ENCODE measurements at places on chromosomes 3 and 15.
A peak's percentile ranks its signal among the peaks of the same experiment; 100 is the strongest.

DNA sequence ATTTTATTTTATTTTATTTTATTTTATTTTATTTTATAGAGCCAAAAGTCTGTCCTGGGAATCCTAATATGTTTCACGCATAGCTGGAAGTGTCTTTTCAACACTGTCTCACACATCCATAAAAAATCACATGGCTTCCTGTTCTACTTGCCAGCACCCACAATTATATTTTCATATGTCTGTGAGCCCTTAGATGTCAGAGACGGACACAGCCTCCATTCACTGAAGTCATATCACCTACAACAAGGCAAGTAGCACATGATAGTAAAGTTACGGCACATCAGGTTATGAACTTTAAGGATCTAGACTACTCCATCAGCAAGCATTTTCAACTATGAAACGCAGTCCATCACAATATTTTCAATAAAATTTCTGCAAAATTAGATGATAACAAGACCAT lies 168.4 kb downstream of the ZIC4 start:
- no peak for DNase-seq

GRCh38 chr15:67152429-67152828 lies 87.0 kb downstream of the SMAD3 start:
- no peak for DNase-seq

- no peak for DNase-seq
These were observed 17.2 kb downstream of the CEMIP start for GRCh38 chr15:80796407-80796806.

GRCh38 chr15:53534105-53534839 lies 225.2 kb downstream of the WDR72 start:
- no peak for DNase-seq

DNA sequence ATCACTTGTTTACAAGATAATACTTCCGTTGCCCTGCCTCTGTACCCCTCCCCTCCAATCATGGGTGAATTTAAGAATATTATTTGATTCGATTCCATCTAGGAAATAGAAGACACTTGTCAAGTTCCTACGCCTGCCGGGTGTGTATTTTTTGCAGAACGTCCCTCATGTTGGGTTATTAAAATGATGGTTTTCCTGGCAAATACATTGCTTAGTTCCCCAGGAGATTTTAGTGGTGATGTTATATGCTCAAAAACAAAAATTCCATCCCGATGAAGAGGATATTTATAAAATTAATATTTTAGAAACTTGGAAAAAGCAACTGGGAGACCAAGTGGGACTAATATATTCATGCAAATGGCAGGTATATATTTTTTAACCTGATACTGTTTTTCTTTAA lies 548.4 kb downstream of the EDEM1 start:
- no peak for DNase-seq

DNA sequence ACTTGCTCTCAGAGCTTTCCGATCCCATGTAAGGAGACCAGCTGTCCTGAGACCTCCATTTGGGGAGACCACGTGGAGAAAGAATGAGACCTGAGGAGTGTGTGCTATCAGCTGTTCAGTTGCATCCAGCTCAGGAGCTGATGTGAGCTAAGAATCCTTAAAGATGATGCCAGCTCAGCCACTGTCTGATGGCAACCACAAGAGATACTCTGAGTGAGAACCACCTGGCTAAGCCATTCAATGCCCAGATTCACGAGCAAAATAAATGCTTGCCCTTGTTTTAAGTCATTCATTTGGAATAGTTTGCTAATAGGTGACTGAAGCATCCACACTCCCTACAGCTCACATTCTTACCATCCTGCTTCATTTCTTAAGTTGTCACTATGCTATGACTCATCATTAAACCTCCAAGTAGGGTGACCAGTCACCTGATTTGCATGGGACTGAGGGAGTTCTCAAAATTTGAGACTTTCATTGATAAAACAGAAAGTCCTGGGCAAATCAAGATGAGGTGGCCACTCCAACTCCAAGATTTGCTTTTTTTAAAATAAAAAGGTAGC lies 56.4 kb downstream of the SPTSSB start:
- no peak for DNase-seq

GRCh38 chr15:50107591-50108408 lies 11.2 kb downstream of the ATP8B4 start:
- DNase-seq: no peak

- DNase-seq: no peak
These were observed 36.0 kb upstream of the ZNF445 start for GRCh38 chr3:44513513-44513912.

DNA sequence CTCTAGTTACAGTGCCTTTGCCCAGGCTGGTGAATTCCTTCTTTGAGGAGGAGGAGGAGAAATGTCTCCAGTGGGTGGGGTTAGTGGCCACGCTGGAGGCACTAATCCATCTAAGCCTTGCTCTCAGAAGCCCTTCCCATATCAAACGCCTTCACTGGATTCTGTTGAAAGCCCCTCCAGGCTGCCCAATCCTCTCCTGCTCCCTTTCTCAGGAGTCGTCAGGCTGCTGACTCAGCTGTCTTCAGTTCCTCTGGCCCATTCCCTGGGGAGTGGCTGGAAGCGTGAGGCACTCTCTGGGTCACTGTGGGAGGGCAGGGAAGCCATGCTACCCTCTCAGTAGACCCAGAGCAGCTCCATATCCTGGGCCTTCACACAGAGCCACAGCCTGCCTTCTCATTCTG lies 2.7 kb downstream of the AP2M1 start:
- DNase-seq: peak; percentile 30

DNA sequence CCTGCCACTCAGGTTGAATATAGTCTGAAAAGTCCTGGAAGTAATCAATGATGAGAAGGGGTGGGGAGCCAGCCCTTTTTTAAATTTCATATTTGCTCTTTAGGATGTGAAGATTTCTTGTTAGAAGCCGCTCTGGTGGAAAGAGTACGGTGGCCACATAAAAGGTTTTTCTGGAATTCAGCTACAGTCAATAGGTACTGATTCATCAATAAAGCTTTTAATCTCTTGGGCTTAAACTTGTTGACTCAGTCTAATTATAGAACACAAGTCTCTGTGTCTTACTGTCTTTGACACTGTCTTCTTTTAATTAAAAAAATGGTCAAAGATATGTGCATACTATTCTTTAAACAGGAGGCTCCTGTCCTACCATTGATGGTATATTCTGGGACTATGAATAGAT lies 99.9 kb upstream of the TP63 start:
- no peak for DNase-seq
